Common myeloid progenitor, CD34-positive (primary cell): ENCODE measurements at places on chromosomes 12 and 14.

DNA sequence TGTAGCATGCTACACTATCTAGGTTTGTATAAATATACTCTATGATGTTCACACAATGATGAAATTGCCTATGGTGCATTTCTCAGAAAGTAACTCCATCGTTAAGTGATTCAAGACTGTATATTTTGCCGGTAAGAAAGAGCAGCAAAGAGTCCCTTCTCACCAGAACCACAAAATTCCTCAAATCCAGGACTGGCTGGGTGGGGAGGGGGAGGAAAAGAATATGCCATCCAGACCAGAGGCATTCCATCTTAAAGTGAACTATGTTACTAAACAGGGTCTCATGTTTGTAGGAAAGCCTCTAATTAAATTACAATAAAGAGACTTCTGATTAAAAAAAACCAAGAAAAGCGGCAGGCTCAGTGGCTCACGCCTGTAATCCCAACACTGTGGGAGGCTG, 11.5 kb downstream of the UBE2N start:
- DNase-seq = no peak

DNA sequence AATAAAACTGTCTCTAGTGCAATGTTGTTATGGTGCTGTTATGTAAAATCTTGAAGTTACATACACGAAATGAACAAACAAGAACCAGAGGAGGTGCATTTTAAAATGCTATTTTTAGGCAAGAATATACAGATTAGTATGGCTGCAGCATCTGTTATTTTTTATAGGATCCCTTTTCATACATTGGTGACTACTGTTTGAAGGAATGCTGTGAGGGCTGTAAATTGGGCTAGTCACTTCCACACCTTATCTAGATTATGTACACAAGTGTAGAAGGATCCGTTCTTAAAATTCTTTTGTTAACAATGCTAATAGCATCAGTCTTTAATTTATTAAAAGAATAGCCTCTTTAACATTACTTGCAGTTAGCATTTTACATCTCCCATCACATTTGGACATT, 284.3 kb upstream of the MDGA2 start:
- DNase-seq = no peak

DNA sequence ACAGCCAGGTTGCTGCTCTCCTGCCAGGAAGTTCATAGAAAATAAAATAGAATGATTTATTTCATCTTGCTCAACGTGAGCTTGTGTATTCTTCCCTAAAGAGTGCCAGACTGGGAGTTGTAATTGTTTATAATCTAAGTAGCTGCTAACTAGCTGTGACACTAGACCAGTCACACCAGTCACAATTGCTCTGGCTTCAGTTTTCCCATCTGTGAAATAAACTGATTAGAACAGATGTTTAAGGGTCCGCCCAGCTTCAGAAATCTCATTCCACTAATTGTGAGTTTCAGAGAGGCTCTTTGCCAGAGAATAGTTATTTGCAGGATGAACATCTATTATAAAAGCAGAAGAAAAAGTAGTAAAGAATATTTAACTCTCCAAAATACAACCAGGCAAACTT, 55.6 kb upstream of the ZDHHC17 start:
- DNase-seq = no peak

DNA sequence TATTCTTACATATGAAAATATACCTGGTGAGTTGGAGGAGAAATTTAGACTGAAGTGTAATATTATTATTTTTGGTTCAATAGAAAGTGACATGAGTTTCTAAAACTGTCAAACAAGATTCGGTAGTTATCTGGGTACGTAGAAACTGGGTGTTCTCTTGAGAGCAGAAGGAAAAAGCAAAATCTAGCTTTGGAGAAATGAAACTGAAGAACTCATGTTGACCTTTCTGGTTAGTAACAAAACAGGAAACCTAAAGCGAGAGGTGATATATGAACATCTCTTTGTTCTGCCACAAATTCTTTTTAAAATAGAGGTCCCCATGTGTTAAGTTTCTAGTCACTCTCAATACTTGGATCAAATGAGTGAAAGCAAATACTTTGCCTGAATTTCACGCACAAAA, 401.7 kb downstream of the TRHDE start:
- DNase-seq = no peak

DNA sequence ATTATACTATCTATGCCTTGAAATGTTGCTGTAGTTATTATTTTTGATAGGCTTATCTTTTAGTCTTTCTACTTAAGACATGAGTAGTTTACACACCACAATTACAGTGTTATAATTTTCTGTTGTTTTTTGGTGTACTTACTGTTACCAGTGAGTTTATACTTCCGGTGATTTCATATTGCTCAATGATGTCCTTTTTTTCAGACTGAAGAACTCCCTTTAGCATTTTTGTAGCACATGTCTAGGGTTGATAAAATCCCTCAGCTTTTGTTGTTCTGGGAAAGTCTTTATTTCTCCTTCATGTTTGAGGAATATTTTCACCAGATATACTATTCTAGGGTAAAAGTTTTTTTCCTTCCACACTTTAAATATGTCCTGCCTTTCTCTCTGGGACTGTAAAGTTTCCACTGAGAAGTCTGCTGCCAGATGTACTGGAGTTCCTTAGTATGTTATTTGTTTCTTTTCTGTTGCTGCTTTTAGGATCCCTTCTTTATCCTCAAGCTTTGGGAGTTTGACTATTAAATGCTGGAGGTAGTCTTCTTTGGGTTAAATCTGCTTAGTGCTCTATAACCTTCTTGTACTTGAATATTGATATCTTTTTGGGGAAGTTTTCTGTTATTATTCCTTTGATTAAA, 41.5 kb upstream of the FERMT2 start:
- DNase-seq = no peak

GRCh38 chr12:132523576-132524331, 33.8 kb downstream of the FBRSL1 start:
- peak; percentile 66 for DNase-seq

DNA sequence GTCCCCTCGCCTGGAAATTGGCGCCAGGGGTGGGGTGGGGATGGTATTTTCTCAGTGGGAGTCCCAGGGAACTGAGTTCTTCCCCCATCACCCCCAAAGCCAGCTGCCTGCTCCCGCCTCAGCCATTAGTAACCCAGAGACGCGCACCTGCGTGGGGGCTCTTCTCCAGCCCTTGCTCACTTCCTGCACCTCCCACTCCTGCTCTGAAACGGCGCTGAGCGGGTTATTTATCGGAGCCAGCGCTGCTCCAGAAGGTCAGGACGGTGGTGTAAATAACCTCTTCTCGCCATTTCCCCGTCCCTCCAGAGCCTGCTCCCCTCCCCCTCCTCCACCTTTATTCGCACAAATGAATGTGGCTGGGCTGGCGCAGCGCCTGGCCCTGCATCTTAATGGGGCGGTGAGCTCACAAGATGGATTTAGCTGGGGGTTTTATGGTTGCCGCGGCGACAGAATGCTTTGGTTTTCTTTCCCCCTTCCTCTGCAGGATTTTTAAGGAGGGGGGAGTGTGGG, 12.2 kb downstream of the GPR84 start:
- peak; percentile 73 for DNase-seq

GRCh38 chr14:70585231-70585630, 15.2 kb downstream of the MED6 start:
- DNase-seq = peak; percentile 35

- DNase-seq = no peak
These were observed 9.4 kb upstream of the FLRT2 start for GRCh38 chr14:85520581-85520980.

DNA sequence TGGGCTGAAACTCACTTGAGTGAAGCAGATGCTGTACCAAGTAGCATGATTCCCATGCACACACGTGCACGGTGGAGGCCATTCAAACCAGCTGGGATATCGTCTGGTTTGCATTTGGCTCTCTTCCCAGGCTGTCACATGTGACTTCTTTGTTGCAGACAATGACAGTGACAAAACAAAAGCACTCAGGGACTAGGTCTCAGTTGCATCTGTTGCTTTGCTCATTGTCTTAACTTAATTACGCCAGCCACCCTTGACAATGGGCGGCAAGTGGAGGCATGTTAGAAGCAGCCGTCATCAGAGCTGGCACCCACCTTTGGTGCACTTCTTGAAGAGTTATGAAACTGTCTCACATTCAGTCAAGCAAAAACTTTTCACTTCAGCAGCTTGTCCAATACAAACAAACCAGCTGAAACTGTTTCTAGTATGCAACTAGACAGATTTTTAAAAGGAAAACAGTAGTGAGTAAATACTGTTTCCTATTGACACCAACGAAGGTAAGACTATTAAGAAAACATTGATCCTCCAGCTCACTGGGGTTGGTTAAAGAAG, 74.3 kb downstream of the IGF1 start:
- DNase-seq = no peak

- DNase-seq = no peak
These were observed 18.4 kb downstream of the AKT1 start for GRCh38 chr14:104776961-104777807.

DNA sequence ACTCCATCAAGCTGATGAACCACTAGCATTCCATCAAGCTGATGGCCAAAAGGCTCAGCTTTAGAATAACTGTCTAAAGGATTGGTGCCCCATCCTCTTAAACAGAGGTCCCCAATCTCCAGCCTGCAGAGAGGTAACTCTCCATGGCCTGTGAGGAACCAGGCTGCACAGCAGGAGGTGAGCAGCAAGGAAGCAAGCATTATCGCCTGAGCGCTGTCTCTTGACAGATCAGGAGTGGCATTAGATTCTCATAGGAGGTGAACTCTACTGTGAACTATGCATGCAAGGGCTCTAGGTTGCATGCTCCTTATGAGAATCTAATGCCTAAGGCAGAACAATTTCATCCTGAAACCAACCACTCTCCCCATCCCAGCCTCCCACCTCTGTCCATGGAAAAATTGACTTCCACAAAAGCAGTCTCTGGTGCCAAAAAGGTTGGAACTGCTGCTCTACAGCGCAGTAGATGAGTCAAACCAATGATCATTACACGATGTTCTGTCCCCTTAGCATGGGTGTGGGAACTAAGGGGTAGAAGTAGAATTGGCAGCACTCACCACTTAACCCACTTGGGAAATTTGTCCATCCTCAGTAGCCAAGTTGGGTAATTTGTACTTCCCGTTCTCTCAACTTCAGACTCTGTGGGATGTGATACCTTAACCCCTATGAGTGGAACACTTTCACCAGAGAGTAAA, 66.9 kb downstream of the ANKS1B start:
- no peak for DNase-seq

DNA sequence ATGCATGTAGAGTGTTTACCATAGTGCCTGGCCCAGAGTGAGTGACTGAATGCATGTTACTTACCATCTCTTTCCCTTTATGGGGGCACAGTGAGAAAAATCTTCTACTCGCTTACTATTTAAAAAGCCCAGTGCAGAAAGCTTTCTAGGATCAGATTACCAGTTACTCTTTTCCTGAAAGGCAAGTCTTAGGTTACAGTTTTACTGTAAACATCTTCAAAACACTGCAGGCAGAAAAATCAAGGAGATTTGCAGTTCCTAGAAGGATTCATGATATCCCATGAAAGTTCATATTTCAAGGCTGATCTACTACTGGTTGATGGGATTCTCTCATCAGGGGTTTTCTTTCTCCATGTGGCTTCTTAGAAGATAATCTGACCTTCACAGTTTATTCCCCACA, 29.3 kb upstream of the DAAM1 start:
- no peak for DNase-seq

DNA sequence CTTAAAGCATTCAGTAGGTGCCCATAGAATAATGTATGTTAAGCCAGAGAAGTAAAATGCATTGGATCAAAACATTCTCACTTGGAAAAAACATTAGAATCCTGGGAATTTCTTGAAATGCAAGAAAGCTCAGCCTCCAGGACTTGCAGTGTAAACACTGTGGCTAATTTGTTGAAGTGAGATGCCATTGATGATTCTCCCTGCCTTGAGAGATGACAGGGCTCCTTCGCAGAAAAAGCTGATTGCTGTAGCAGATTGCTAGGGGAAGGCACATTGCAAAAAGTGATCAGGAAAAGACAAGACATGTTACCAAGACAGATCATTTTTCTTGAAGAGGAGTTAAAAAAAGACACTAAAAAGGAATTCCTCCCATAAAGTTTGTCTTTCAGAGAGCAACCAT, 204.2 kb upstream of the HMGA2 start:
- DNase-seq = no peak

- no peak for DNase-seq
These were observed 17.9 kb downstream of the SRGAP1 start for GRCh38 chr12:63862187-63862968.

GRCh38 chr12:104693493-104693892, 236.7 kb downstream of the CHST11 start:
- no peak for DNase-seq

GRCh38 chr12:32197421-32197820, 90.8 kb downstream of the BICD1 start:
- DNase-seq = no peak

DNA sequence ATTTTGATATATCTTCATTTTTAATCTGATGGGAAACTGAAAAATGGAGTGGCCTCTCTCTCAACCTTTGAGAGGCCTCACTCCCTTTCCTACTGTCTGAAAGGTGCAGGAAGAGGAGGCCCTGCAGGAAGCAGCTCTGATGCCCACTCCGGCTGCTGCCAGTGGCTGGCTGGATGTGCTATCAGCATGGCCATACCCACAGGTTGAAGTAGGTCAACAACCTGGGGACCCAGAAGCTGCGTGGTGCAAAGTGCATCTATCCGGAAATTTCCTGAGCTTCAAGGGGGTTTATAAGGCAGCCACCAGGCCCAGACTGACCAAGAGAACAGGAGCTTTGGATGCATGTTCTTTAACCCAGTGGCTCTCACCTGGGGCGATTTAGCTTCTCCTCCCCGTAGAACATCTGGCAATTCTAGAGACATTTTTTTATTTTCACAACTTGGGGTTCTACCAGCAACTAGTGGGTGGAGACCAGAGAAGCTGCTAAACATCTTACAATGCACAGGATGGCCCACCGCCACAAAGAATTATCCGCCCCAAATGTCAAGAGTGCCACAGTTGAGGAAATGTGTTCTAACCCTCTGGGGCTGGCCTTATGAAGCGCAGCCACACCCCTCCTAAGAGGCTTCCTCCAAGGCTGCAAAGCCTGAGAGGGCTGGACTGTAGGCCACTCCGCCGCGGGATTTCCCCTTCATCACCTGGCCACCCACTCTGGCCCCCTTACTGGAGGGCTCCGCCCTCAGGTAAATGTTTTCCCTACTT, 8.2 kb upstream of the BATF start:
- no peak for DNase-seq

DNA sequence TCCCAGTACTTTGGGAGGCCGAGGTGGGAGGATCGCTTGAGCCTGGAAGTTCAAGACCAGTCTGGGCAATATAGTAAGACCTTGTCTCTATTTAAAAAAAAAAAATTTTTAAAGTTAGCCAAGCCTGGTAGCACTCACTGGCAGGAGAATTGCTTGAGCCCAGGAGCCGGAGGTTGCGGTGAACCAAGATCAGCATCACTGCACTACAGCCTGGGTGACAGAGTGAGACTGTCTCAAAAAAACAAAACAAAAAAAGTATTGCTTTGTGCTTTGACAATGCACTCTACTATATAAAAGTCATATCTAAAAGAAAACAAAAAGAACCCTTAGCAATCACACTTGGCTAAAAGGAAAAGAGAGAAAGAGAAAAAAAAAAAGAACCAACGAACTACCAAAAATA, 26.8 kb downstream of the GNPTAB start:
- DNase-seq = no peak
